NCI-H1930 (cell line): ENCODE measurements at places on chromosomes 5 and 9.

- DNase-seq = no peak
Observed at GRCh38 chr5:135228222-135228621, 170.8 kb downstream of the MACROH2A1 start.

- no peak for DNase-seq
Observed at GRCh38 chr5:41763081-41763480, 107.1 kb downstream of the OXCT1 start.

- DNase-seq = no peak
Observed at GRCh38 chr5:45094876-45095440, 286.2 kb downstream of the MRPS30 start.

- DNase-seq = no peak
Observed at GRCh38 chr5:176180781-176181180, 57.4 kb upstream of the SIMC1 start.

- DNase-seq = no peak
Observed at GRCh38 chr5:9288234-9288633, 257.6 kb downstream of the SEMA5A start.
